Activated B cell treated with CpG ODN at 0.5 μM for 24 hours (primary cell): ENCODE measurements at places on chromosomes 16 and 17.

GRCh38 chr16:79098907-79099306 is 501.6 kb downstream of the MAF start:
- peaks cover 7% of the 10 kb centered on the region for H3K4me1 ChIP-seq
- peaks cover 22% of the 10 kb centered on the region for H3K27me3 ChIP-seq
- no peak overlapping the region for H3K4me3 ChIP-seq
- H3K27ac ChIP-seq: no peak overlapping the region

- no peaks in the 10 kb centered on the region for H3K36me3 ChIP-seq
- no peak overlapping the region for H3K27ac ChIP-seq
Observed at GRCh38 chr16:66386629-66387622, 20.4 kb downstream of the CDH5 start.

- peaks cover 10% of the 10 kb centered on the region for H3K4me1 ChIP-seq
- H3K4me3 ChIP-seq: no peak overlapping the region
- peaks cover 7% of the 10 kb centered on the region for H3K27me3 ChIP-seq
- no peak for DNase-seq
Observed at GRCh38 chr17:5784791-5785190, 200.5 kb upstream of the NLRP1 start.

DNA sequence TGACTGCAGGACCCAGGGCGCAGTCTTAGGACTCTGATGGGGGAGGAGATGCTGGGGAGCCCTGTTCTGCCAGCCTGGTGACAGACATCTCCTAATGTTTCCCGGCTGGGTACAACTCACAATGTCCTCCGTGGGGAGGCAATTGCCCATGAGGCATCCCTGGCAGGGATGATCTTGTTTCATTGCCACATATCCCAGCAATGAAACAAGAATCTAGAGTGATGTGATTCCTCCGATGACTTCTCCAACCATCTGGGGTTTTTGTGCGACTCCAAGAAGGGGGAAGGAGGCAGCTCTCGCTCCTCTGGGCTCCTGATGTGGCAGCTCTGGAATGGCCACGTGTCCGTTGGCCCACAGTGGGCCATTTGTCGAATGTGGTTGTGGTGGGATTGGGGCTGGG is 255.8 kb downstream of the SEC14L1 start:
- H3K27ac ChIP-seq: no peak overlapping the region
- H3K36me3 ChIP-seq: no peaks in the 10 kb centered on the region
- H3K4me1 ChIP-seq: peaks cover 34% of the 10 kb centered on the region
- DNase-seq: no peak
- H3K27me3 ChIP-seq: no peaks in the 10 kb centered on the region

DNA sequence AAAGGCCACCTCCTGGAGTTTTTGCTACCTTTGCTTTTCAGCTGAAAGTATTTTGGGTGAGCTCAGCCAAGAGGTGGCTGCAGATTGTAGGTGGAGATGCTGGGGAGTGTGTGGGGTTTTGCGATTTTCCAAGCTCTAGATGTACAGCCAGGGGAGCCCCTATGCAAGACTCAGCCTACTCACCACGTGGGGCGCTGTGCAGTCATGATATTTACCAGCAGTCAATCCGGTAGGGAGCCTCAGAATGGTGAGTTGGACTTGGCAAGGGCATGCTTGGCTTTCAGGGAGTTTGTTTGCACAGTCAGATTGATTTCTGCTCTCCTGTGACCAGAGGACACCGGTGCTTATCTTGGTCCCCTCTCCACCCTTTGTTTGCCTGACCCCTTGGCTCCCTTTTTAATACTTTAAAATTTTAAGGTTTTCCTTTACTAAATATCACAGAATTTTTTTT is 175.3 kb downstream of the UTP18 start:
- no peaks in the 10 kb centered on the region for H3K4me1 ChIP-seq
- peaks cover 7% of the 10 kb centered on the region for H3K27me3 ChIP-seq
- no peaks in the 10 kb centered on the region for H3K36me3 ChIP-seq
- H3K27ac ChIP-seq: no peak overlapping the region
- no peak for DNase-seq
